K562 (cell line): ENCODE measurements at places on chromosomes 11 and 22.
A peak's percentile ranks its signal among the peaks of the same experiment; 100 is the strongest.

DNA sequence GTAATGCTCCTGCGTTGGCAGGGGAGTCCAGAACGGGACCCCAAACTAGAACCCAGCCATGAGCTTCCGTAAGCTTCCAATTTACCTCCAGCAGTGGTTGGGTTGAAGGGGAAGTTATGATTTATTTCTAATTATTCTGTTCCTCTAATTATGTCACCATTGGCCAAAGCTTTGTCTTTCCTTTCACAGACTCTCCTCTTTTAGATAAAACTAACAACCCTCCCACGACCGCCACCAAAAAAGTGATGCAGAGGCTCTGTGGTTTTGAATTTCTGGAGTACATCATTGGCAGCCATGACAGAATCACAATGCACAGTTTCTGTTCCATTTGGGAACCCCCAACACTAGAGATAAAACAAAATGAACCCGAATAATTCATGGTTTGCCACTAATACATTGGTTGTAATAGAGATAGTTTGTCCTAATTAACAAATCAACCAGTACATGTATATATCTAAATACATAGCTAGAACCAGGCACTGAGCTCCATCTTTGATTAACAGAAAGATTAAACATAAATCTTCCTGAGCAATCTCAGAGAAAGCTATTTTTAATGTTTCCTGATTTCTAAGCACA is 64.3 kb downstream of the ETS1 start:
- DNase-seq: no peak
- no peak overlapping the region for H3K27ac ChIP-seq
- H3K4me1 ChIP-seq: peaks cover 12% of the 10 kb centered on the region
- H3K4me3 ChIP-seq: peak overlapping the region; percentile 40
- H3K36me3 ChIP-seq: no peaks in the 10 kb centered on the region

GRCh38 chr11:77127235-77127911 is 673 bp upstream of the MYO7A start:
- peak; percentile 82 for DNase-seq
- peak overlapping the region; percentile 14 for H3K4me3 ChIP-seq
- H3K4me1 ChIP-seq: peaks cover 20% of the 10 kb centered on the region
- H3K36me3 ChIP-seq: no peaks in the 10 kb centered on the region
- H3K27me3 ChIP-seq: peaks cover 4% of the 10 kb centered on the region; the same call in 2 of the 3 replicates
- no peak overlapping the region for H3K27ac ChIP-seq

GRCh38 chr11:27795955-27796861 is 96.0 kb upstream of the BDNF start:
- no peaks in the 10 kb centered on the region for H3K4me1 ChIP-seq
- H3K4me3 ChIP-seq: no peak overlapping the region
- H3K27ac ChIP-seq: no peak overlapping the region
- H3K36me3 ChIP-seq: no peaks in the 10 kb centered on the region
- H3K27me3 ChIP-seq: no peaks in the 10 kb centered on the region

- no peaks in the 10 kb centered on the region for H3K27me3 ChIP-seq
- no peak overlapping the region for H3K27ac ChIP-seq
- DNase-seq: no peak
- no peaks in the 10 kb centered on the region for H3K4me1 ChIP-seq
Measured at GRCh38 chr11:133224271-133224670, 308.0 kb downstream of the OPCML start.

- H3K4me1 ChIP-seq: peaks cover 4% of the 10 kb centered on the region
- H3K36me3 ChIP-seq: peaks cover 32% of the 10 kb centered on the region; the same call in 2 of the 3 replicates
- no peak overlapping the region for H3K27ac ChIP-seq
- no peak overlapping the region for H3K4me3 ChIP-seq
- DNase-seq: no peak
- H3K27me3 ChIP-seq: no peaks in the 10 kb centered on the region
Measured at GRCh38 chr11:69662806-69663205, 12.3 kb downstream of the LTO1 start.
